CD4-positive, alpha-beta T cell treated with Interleukin-4 for 1 hour (primary cell): ENCODE measurements at places on chromosomes 16 and 17.

DNA sequence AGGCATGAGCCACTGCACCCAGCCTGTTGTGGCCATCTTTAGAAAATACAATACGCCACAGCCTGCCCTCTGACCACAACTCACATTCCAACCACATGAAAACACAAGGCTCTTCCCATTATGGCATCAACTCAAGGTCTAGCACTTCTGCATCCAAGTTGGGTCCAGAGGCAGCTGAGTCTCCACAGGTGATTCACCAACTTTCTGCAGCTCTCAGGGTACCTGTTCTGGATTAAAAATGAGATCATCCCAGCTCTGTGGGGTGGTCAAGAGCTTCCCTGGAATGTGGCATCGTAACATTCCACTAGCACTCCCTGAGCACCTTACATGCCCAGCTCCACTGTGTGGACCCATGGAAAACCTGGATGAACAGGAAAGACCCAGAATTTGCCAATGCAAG, 9.9 kb upstream of the GUCY2D start:
- no peak for DNase-seq

DNA sequence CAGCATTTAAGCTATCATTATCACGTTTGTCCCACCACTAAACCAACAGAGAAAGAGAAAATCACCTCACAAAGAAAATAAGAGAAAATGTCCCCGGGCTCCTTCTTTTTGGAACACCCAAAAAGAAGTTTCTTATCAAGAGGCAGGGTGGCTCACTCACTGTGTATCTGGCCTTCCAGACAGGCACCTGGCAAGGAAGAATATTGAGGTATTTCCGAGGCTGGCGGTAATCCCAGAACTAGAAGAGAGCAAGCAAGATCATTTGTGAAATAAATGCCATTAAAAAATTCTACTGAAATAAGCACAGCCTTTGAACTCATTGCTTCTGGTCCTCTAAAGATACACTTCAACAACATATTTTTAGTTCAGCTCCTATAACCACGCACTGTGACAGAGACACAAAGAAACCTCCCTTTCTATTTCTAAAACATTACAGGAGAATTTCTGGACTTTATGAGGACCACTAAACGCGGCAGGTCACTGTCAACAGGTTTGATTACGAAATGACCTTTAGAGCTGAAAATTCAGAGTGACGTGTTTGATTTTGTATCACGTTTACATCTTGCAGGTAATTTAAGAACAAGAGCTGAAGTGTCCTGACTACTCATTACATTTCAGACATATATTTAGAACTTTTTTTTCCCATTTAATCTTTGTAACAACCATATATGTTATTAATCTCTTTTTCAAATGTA, 61.0 kb downstream of the WDR59 start:
- no peak for DNase-seq

DNA sequence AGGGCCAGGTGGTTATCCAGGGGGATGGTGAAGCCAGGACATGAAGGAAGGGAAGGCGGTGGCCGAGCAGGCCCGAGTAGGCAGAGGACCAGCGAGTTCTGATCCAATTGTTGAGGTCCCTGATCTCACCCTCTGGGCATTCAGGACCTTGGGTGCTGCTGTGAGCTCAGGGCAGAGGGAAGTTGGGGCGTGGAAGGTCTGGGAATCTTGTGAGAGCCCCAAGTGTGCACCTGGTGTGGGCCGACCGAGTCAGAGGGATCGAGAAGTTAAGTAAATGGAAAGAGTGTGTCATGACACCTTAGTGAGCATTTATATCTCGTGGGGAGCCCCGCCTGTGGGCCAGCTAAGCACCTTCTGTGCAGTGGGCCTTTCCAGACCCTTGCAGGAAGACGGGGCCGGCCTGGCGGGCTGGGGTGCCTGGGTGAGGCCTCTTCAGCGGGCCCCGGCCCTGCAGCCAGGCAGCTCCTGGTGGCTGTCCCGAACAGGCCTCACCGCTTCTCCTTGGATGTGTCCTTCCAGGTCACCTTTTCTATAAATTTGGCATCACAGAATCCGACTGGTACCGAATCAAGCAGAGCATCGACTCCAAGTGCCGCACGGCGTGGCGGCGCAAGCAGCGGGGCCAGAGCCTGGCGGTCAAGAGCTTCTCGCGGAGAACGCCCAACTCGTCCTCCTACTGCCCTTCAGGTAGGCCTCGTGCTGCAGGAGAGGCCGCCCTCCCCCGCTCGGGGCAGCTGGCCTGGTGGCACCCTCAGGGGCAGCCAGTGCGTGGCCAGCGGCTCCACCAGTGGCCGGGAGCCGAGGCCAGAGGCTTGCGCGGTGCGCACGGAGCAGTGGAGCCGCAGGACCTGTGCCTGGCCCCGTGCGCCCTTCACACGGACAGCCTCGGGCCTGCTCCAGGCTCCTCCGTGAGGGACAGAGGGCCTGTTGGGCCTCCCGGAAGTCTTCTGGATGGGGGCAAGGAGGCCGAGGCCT, 76.0 kb downstream of the BANP start:
- no peak for DNase-seq

- no peak for DNase-seq
Observed at GRCh38 chr16:58426966-58427365, 34.7 kb downstream of the GINS3 start.

DNA sequence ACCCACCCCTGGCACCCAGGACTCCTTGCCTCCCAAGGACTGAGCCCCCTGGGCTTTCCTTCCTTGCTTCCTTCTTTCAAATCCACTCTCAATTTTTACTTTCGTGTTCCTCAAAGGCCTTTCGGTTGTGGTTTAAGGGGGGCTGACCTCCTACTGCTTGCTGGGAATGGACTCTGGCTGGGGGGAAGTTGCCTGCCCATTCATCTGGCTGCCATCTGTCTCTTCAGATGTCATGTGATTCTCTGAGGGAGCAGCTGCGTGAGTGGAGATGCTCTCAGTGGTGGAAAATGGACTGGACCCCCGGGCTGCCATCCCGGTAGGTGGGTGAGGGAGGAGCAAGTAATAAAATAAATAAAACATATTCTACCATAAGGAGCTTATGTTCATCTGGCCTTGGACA, 93.8 kb upstream of the RPRML start:
- DNase-seq: no peak

DNA sequence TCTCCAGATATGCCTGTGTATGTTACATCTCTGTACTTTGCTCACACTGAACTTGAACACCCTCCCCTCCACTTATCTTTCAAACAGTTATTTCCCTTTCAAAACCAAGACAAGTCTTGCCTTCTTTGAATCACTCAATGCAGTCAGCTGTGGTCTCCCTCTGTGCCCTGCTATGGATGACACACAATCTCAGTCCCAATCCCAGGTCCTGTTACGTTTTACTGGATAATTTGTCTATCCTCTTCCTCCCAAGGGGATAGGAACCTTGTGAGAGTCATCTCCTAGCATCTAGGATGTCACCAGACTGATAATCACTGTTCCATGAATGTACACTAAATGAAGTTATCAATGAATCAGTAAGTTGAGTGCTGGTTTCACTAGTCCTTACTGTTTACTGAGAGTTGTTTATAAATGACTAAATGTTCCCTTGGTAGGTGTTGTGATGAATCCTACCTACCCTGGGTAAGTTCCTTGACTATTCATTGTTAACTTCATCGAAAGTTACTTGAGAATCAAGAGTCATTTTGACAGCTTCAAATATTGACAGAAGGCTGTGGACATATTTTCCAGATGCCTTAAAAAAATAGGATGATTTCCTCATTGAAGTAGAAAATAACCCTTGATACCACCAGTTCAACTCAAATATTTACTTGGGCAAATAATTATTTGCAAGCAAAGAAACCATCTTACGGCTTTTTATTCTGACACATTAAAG, 244.9 kb downstream of the PRKCA start:
- no peak for DNase-seq

GRCh38 chr17:76844846-76845245, 23.4 kb upstream of the MGAT5B start:
- no peak for DNase-seq

GRCh38 chr16:3861808-3862451, 18.6 kb downstream of the CREBBP start:
- no peak for DNase-seq

- DNase-seq: no peak
Observed at GRCh38 chr17:79324194-79324593, 249.6 kb downstream of the ENGASE start.

DNA sequence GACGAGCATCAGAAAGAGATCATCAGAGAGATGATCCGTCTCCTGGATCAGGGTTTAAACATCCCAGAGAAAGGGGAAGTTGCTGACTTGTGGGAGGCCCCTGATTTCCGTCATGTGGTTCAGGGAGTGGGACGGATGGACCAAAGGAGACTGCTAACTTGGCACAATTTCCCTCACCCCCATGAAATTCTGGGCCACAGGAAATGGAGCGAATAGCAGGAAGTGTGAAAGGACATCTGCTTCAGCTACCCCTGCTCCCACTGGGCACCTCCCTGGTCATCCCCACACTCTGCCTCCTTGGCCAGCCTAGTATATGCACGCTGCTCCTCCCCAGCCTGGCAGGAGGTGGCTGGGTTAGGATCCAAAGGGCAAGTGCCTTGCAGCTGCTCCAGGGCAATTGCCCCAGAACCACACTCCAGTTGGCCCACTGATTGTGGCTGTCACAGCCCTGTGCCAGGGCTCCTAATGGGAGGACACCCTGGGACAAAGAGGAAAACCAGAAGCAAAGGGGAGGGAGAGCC, 1.3 kb downstream of the ARRB2 start:
- DNase-seq: peak; percentile 50

- DNase-seq: no peak
Observed at GRCh38 chr17:8311131-8311790, 1.2 kb downstream of the ARHGEF15 start.

- DNase-seq: peak; percentile 76
Observed at GRCh38 chr17:17001874-17002520, 30.1 kb upstream of the TNFRSF13B start.

DNA sequence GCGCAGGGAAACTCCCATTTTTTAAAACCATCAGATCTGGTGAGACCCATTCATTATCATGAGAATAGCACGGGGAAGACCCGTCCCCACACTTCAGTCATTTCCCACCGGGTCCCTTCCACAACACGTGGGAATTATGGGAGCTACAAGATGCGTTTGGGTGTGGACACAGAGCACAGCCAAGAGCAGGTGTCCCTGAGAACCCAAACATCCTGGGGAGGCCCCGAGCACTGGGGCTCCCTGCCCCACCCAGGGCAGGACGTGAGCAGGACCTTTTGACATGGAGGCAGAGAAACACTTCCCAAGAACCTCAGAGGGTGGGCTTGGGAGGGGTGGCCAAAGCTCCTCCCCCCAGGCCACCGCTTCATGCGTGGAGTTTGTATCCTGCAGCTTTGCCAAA, 89.9 kb upstream of the DNAH17 start:
- no peak for DNase-seq

DNA sequence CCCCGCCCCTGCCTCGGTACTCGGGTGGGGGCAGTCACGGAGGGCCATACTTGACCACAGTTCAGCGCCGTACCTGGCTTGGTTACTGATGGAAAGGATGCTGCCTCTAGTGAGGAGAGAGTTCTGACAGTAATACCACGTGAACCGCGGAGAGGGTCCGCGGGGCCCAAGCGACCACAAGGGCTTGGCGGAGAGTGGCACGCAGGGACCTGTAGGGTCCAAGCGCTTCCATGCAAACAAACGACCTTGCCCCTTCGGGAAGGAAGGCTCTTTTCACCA, 9.2 kb downstream of the KDM6B start:
- DNase-seq: no peak

DNA sequence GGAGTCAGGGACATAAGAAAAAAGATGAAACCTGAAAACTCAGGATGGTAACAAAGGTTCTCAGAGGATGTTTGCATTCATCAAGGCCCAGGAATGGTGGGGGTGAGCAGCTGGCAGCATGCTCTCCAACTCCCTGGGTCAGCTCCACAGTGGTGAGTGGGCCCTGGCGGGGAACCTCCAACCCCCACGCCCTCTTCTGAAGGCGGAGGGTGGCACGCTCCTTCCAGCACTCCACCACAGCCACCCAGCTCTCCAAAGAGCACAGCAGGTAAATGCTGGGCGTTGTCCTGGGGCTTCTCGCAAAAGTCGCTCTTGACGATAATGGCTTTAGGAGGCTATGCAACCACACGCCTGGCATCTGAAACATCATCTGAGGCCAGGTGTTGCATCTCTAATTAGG, 173.8 kb downstream of the C16orf78 start:
- DNase-seq: no peak
